Stimulated activated CD8-positive, alpha-beta memory T cell treated with anti-CD3 and anti-CD28 coated beads, Interleukin-4, amount 100 ng/mL, for 4 hours (primary cell): ENCODE measurements at places on chromosomes 5 and 9.

- no peak for DNase-seq
Measured at GRCh38 chr5:35828082-35828598, 28.6 kb upstream of the IL7R start.

DNA sequence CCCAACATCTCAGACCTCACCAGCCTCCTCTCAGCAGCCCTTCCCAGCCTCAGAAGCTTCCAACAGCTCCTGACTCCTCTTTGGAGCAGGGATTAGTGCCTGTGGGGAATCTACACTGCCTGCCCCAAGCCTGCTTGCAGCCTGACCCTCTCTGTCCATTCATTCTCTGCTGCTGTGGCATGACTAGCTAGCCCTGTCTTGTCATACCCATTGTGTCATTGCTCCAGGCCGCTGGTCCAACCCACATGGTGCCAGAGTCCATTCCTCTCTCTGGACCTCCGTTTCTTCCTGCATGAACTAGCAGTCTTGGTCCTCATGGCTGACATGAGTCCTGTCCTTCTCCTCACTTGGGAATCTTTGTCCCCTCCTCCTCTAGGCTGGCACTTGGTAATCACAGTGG is 12.8 kb upstream of the RXRA start:
- no peak for DNase-seq

DNA sequence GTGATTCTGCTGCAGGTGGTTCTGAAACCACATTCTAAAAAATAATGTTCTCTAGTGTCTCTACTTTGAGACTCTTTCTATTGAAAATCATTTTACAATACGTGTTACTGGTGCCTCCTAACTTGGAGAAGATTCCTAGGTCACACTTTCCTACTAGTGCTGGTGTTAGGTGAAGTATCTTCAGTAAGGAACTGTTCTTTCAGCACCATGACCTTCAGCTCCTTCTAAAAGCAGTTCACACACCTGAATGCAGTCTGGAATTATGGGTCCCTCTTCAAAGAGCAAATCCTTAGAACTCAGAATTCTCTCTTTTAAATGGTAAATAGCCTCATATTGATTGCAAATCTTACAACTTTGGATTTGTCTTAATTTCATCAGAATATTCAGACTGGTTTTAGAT is 10.6 kb upstream of the DPYSL3 start:
- no peak for DNase-seq

GRCh38 chr5:146794326-146795029 is 84.1 kb downstream of the PPP2R2B start:
- no peak for DNase-seq

- DNase-seq, result no peak
Measured at GRCh38 chr9:89802781-89803355, 198.1 kb downstream of the GADD45G start.

DNA sequence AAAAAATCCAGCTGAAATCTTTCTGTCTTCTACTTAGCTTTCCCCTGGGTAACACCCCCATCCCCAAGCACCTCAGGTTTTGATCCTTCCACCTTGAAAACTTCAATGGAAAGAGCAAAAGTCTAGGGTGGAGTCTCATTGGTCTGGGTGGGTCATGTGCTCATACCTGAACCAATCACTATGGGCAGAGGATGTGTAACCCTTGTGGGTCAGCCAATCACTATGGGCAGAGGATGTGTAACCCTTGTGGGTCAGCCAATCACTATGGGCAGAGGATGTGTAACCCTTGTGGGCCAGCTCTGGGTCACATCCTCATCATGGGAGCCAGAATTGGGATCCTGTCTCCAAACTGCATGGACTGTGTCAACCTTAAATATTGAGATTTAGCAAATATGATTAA is 18.5 kb downstream of the NAIF1 start:
- DNase-seq, result no peak

DNA sequence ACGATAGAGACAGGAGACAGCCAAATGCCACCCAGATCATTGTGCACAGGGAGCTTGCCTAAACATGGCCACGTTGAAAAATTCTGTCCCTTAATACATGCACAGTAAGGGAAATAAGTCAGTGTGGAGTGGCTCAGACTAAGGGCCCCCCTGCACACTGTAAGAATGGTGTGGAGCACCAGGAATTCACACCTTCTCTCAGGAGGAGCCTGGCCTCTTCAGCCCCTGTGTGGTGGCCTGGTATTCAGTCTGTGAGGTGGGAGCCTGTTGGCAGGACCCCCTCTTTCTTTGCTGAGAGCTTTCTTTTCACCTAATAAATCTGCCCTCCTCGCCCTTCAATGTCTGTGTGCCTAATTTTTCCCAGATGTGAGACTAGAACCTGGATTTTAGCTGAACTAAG is 66.1 kb upstream of the RASGRF2 start:
- no peak for DNase-seq

DNA sequence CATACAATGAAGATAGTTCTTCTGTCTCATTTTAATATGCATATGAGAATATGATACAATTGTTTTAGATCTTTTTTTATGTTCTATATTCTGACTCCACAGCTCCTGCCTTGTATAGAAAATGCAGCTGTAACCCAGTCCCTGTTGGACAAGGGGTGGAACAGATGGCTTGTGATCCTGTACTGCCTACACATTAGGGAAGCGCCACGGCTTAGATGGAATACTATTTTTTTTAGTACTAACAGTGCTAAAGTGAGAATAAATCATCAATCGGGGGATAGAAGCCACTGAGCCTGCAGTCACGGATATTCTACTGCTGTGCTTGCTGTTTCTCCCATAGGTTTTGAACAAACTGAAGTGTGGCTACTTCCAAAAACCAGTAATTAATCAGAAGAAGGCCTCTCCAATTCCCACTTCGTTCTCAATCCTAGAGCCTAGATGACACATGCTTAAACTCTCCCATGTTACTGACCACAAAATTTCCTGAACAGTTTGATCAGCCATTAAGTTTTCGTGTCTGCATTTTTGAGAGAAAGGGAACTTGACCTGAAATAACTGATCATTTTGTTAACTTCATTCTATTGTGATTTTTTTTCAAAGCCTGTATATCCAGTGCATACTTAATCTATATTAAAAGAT is 150.3 kb downstream of the CDH18 start:
- DNase-seq, result no peak

DNA sequence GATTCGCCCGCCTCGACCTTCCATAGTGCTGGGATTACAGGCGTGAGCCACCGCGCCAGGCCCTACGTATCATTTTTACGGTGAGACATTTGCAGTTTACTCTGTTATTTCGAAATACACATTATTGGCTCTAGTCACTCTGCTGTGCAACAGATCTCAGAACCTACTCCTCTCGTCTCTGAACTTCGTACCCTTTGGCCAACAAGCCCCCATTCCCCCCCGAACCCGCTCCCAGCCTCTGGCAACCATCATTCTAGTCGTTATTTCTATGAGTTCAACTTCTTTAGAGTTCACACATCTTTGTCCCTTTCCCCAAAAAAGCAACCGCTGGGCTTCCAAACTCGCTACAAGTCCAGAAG is 735 bp downstream of the PTGR1 start:
- no peak for DNase-seq

DNA sequence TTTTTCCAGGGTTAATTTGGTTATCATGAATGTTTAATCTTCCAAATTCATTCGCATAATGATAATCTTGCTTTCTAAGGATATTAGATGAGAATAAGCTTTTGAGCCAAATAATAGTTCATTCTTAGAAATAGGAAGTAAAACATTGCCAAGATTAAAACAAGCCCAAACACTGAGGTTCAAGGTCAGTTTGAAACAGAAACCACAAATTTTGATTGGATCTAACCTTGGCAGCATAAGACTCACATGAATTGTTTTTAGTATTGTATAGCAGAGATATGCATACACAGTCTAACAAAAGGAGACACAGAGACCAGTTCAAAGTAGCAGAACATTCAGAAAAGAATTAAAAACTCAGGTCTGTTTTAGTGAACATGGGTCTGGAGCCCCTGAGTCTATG is 43.4 kb upstream of the VCAN start:
- no peak for DNase-seq

DNA sequence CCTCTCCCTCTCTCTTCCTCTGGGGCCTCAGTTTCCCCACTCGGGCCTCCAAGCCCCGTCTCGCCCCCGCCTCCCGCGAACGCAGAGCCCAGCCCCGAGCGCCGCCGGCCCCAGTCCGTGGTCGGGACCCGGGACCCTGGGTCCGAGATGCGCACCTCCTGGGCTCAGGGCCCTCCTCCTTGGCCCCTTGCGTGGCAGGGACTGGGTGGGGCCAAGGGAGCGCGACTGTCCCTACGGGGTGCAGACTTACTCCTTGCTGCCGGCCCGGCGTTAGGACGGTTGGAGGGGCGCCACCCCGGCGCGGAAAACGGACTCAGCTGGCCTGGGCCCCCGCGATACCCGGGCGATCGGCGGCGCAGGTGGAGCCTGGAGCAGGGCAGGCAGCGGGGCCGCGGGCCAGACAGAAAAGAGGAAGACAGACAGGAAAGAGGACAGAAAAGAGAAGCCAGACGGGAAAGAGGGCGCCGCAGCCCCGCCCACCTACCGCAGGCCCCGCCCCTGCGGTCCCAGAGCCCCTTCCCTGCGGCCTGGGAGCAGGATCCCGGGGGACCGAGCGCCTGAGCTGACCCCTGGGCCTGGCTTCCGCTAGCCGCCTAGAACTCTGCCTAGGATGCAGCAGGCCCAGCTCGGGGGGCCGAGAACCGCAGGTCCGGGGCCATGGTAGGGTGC is at the start of gene GBGT1:
Gene GBGT1 (minus strand): TSS at position 411 of the 669 bp plus-strand sequence. CDS start 1,502 bp downstream, outside the sequence.
- DNase-seq, result no peak

GRCh38 chr5:142065273-142065672 is 43.3 kb upstream of the NDFIP1 start:
- DNase-seq, result no peak

DNA sequence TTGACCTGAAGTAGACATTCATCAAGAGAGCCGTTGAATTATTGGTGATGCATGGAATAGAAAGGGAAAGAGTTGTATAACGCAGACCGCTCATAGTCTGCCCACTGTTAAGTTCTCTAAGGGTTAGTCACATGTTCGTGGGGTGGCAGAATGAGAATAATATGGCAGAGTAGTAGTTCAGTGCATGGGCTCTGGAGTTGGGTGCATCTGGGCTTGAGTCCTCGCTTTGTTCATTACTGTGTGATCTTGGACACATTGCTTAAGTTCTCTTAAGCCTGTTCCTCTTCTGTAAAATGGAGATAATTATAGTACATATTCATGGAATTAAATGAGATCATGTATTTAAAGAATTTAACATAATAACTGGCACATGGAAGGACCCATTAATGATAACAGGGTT is 23.6 kb downstream of the TNPO1 start:
- DNase-seq, result no peak

- no peak for DNase-seq
Measured at GRCh38 chr9:121945849-121946248, 147.3 kb downstream of the TTLL11 start.

GRCh38 chr5:164191240-164191639 is 685.8 kb downstream of the MAT2B start:
- DNase-seq, result no peak

- DNase-seq, result no peak
Measured at GRCh38 chr9:27472195-27472594, 51.9 kb upstream of the IFNK start.

DNA sequence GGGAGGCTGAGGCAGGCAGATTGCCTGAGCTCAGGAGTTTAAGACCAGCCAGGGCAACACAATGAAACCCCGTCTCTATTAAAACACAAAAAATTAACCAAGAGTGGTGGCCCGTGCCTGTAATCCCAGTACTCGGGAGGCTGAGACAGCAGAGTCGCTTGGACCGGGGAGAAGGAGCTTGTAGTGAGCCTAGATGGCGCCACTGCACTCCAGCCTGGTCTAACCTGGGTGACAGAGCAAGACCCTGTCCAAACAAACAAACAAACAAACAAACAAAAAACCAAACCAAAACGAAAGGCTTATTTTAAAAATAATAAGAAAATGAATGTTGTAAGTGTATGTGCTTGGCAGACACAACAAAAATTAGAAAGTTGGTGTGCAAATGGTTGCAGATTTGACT is 536.3 kb upstream of the PTPRD start:
- DNase-seq, result no peak

- DNase-seq, result no peak
Measured at GRCh38 chr9:108081112-108081511, 591.5 kb upstream of the KLF4 start.

GRCh38 chr5:60700416-60700757 is 421 bp upstream of the DEPDC1B start:
- no peak for DNase-seq

DNA sequence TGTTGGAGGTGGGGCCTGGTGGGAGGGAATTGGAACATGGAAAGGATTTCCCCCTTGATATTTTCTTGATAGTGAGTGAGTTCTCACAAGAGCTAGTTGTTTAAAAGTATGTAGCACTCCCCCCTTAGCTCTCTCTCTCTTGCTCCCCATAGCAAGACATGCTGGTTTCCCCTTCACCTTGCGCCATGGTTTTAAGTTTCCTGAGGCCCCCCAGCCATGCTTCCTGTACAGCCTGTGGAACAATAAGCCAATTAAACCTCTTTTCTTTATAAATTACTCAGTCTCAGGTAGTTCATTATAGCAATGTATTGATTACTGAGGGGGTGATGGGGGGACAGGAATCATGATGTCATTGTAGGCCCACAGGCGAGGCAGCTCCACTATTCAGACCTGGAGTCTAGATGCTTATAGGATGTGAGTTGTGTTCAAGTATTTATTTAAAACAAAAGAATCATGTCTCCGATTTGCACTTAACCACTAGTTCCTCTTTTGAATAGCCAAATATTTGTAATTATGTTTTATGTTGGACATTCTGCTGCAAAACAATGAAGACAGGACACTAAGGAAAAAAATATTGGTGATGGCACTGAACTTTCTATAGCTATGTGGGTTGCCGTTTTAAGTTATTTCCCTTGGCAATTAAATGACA is 156.6 kb downstream of the TMEM38B start:
- DNase-seq, result no peak
